ENCODE measurements at places on chromosomes 4 and X.

DNA sequence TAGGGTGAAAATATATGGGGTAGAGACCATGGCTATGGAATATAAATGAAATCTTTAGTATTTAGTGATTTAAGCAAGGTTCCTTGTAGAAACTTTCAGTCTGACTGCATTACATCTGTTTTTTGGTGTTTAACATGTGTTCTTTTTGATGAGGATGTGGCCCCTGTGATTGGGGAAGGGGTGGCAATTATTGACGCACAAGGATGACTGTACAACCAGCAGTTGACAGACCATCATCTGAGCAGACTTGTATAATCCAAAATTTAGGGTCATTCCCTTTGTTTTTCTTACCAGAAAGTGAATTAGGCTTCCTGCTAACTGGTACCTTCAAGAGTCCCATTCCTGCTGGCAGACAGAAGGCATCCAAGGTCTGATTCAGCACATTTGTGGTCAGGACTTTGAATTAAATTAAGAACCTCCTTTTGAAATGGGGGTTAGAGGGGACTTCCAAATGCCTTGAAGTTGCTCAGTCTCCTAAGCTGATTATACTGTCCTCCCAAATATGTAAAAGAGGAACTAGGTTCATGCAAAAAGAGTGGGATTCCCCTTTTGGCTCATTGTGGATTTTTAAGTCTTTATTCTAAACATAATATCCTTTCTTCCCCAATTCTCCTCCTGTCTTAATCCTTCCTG lies 112.4 kb upstream of the CXCL13 start:
- no peak for DNase-seq

GRCh38 chr4:105637408-105638176 lies 70.9 kb downstream of the INTS12 start:
- no peak for DNase-seq

- no peak for DNase-seq
Measured at GRCh38 chrX:70336767-70337166, 46.9 kb downstream of the KIF4A start.

GRCh38 chr4:40825014-40825838 lies 75.5 kb downstream of the NSUN7 start:
- DNase-seq: no peak
